NCI-H1092 (cell line): ENCODE measurements at places on chromosomes 5 and 9.

DNA sequence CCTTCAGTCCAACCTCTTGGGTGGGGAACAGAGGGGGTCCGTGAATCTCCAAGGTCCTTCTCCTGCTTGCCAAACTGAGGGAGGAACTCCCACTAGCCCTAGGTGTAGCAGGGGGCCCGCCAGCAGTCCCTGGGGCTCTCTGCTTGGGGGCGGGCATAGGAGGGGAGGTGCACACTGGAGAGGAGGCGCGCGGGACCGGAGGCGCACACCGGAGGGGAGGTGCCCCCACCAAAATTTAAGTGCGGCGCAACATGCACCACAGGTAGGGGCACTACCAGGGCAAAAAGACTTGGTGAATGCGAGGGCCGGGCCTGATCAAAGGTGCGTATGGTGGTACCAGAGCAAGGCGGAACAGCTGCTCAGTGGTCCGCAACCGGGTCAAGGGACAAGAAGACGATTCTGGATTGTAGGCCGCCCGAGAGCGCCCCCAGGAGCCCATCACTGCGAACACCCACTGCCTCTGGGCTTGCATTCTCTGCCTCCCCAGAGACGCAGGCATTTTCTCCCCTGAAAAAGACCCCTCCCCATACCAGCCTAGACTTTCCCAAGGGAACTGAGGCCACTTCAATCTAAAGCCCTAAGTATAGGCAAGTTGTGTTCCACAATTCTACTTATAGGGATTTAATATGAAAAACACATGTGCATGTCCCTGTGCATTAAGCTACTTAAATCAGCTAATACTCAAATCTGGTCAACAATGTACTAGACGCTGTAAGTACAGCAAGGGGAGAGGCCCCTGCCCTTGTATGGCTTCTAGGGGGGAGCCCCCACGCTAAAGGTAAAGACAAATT is 50.6 kb downstream of the TGFBI start:
- DNase-seq, result no peak

- DNase-seq, result no peak
Measured at GRCh38 chr9:35700031-35700430, 10.3 kb upstream of the TPM2 start.

DNA sequence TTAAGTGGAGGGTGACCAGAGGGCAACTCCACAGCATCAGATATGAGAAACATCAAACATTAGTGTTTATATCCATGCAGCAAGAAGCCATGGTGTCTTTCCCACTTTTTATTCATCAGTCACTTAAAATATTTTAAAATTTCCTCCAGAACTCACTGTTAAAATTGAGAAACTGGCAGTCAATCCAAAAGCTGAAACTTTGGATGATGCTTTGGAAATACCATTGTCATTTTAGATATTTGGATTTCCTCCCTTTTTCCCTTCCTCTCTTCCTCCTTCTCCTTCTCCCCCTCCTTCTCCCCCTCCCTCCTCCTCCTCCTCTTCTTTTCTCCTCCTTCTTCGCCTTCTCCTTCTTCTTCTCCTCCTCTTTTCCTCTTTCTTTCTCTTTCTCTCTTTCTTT is 33.1 kb upstream of the NTRK2 start:
- DNase-seq, result no peak

DNA sequence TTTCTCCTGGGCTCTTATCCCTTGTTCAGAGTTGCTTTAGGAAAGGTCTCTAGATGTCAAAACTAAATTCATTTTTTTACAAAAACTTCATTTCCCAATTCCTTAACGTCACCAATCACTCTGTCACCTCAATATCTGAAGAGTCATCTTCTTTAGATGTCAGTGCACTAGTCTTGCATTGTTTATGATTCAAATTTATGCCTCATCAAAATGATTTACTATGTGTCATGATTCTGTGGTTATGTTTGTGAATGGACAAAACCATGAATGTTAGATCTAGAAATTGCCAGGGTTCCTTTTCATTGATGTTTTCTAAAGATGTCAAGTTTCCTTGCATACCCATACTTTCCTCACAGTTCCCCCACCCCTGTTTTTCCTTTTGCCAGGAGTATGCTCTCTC is 21.5 kb downstream of the CWC27 start:
- DNase-seq, result no peak

DNA sequence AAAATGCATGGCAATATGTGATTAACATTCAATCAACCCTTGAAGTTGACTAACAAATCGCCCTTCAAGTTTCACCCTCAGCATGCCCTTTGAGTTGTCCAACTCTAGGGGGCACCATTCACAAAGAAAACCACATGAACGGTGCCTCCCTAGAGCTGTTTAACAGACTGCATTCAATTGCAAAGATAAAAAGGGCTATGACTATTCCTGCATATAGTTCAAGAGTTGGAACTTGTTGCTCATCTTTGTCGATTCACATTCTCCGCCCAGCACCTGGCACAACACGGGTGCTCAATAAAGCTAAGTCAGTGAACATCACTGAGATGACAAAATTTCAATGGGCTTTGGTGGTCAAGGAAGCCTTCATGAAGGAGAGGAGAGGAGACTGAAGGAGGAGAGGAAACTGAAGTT is 69.6 kb upstream of the SLC30A5 start:
- no peak for DNase-seq

GRCh38 chr9:114908805-114909448 is 21.5 kb downstream of the TNFSF8 start:
- no peak for DNase-seq

GRCh38 chr5:40570408-40571129 is 109.1 kb upstream of the PTGER4 start:
- DNase-seq, result no peak

DNA sequence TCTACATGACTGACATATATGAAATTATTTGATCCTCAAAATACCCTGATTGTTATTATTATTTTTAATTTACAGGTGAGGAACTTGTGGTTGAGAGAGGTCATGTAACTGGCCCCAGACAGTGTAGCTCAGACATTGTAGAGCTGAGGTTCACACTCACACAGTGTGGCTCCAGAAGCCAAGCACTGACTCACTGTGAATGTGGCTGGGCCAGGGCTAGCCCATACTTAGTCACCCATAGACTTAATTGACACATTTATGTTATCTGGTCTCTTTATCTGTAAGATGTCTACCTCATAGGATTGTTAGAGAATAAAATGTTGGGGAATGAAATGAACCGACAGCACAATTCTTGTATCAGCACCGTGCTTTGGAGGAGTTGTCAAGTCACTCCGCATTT is 24.9 kb upstream of the CCDC112 start:
- no peak for DNase-seq

- no peak for DNase-seq
Measured at GRCh38 chr5:93967923-93968322, 226.5 kb upstream of the POU5F2 start.

GRCh38 chr5:135440916-135441315 is 6.2 kb downstream of the DCANP1 start:
- DNase-seq, result no peak

GRCh38 chr5:142686210-142686734 is 382 bp upstream of the FGF1 start:
- DNase-seq, result no peak
